ENCODE measurements at places on chromosomes 11 and 22. TPM values are rescaled to one million over a fixed set of nuclear protein-coding genes. Genes with fewer than 3 reads are reported as not detected.

DNA sequence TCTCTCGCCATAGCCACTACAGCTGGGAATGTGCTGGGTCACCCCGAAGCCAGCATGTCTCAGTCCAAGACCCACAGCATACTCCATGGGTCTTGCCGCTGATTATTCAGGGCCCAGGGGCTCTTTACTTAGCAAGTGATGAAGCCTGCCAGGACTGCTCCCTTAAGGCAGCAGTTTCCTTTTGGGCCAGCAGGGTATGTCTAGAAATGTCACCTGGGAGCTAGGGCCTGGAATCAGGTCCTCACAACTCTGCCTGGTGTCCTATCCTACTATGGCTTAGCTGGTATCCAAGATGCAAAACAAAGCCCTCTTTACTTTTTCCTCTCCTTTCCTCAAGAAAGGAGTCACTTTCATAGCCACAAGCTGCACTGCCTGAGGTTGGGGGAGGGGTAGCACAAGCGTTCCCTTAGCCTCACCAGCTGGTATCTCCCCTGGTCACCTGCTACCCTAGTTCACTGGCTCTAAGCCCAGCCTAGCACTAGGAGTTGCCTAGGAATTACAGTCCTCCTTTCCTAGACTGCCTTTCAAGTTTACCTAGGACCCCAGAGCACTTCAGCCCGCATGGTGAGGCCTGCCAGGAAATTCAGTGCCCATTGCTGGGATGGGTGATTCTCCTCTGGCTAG, 22.6 kb upstream of the NCR3LG1 start:
- peaks cover 3% of the 10 kb centered on the region for H3K27me3 ChIP-seq
- H3K36me3 ChIP-seq = peaks cover 6% of the 10 kb centered on the region
- DNase-seq = no peak
- no peak overlapping the region for H3K27ac ChIP-seq
- no peak overlapping the region for H3K4me3 ChIP-seq

DNA sequence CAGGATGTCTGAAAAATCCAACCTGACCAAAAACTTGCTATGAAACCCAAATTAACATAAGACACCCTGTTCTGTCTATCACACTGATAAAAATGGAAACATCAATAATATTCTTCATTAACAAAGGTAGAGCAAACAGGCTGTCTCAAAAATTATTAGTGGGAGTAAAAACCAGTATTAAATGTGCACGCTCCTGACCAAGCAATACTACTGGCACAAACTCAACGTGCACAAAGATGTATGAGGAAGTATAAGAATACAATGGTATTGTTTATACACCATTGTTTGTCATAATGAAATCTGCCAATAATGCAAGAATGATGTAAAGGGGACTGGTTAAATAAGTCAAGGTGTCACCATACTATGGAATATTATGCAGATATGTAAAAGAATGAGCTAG, 288.5 kb downstream of the MN1 start:
- no peaks in the 10 kb centered on the region for H3K4me1 ChIP-seq
- no peak for DNase-seq
- H3K27ac ChIP-seq = no peak overlapping the region
- H3K27me3 ChIP-seq = peaks cover 4% of the 10 kb centered on the region

GRCh38 chr11:10197091-10197490, 96.9 kb downstream of the SBF2 start:
- no peak overlapping the region for H3K27ac ChIP-seq
- no peaks in the 10 kb centered on the region for H3K27me3 ChIP-seq

- H3K4me3 ChIP-seq = no peak overlapping the region
- peaks cover 6% of the 10 kb centered on the region for H3K27me3 ChIP-seq
- no peaks in the 10 kb centered on the region for H3K36me3 ChIP-seq
- peaks cover 9% of the 10 kb centered on the region for H3K4me1 ChIP-seq
- H3K27ac ChIP-seq = peak overlapping the region; percentile 51
- DNase-seq = no peak
Observed at GRCh38 chr11:48109046-48109666, 107.5 kb upstream of the OR4B1 start.

DNA sequence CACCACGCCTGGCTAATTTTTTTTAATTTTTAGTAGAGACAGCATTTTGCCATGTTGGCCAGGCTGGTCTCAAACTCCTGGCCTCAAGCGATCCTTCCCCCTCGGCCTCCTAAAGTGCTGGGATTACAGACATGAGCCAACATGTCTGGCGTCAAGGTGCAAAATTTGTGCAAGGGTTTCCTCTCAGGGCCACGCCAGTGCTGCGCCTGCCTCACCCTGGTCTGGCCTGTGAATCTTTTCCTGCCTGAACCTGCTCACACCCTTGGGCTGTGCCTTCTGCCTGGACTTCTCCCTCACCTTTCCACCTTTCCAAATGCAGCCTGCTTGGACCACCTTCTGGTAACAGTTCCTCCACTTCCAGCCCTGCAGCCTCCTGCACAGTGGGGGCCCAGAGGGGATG, 43.4 kb downstream of the MCM5 start:
- no peaks in the 10 kb centered on the region for H3K36me3 ChIP-seq
- peaks cover 2% of the 10 kb centered on the region for H3K27me3 ChIP-seq
- no peak overlapping the region for H3K27ac ChIP-seq
- no peak for DNase-seq
- H3K4me3 ChIP-seq = no peak overlapping the region

GRCh38 chr22:49767355-49768062, 60.2 kb downstream of the BRD1 start:
- no peak overlapping the region for H3K27ac ChIP-seq
- DNase-seq = peak; percentile 40
- no peaks in the 10 kb centered on the region for H3K4me1 ChIP-seq
- peaks cover 4% of the 10 kb centered on the region for H3K36me3 ChIP-seq
- no peak overlapping the region for H3K4me3 ChIP-seq
- H3K27me3 ChIP-seq = peaks cover 1% of the 10 kb centered on the region

- no peaks in the 10 kb centered on the region for H3K36me3 ChIP-seq
- DNase-seq = no peak
- no peak overlapping the region for H3K4me3 ChIP-seq
- peaks cover 3% of the 10 kb centered on the region for H3K27me3 ChIP-seq
- H3K27ac ChIP-seq = no peak overlapping the region
Observed at GRCh38 chr11:13252438-13252837, 25.2 kb upstream of the BMAL1 start.

DNA sequence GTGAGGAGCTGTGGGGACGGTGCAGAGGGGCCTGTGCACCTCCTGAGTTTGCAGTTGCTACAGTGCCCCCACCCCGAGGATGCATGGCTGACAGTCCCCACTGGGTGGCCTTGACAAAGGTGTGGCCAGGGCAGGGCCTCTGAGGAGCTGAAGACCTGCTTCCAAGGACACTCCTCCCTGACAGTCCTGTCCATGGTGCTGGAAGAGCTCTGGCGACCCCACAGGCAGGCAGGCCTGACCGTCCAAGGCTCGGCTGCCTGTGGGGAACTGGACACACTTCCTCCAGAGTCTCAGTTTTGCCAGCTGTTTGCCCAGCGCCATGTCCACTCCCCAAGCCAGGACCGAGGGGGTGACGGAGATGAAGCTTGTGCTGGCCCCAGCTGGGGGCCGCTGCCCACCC, 32.7 kb downstream of the BRSK2 start:
- no peak overlapping the region for H3K27ac ChIP-seq
- H3K4me1 ChIP-seq = no peaks in the 10 kb centered on the region
- peak; percentile 50 for DNase-seq
- no peak overlapping the region for H3K4me3 ChIP-seq
- peaks cover 9% of the 10 kb centered on the region for H3K36me3 ChIP-seq

DNA sequence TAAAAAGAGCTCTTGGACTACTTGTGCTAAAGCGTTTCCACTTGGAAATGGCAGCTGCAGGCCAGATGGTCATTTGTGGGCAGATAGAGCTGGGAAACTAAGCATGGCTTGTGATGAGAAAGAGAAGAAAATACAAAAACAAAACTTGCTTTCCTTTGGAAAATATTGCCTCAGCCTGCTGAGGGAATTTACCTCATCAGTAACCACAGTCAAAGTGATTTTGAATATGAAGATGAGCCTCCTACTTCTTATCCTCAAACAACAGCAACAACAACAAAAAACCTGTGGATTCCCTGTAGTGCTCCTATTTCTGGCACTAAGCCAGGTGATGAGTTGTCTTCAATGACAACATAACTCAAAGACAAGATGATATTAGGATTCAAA, 62.7 kb upstream of the FIBIN start:
- no peaks in the 10 kb centered on the region for H3K27me3 ChIP-seq
- H3K36me3 ChIP-seq = no peaks in the 10 kb centered on the region
- DNase-seq = no peak
- no peak overlapping the region for H3K27ac ChIP-seq
- no peaks in the 10 kb centered on the region for H3K4me1 ChIP-seq

GRCh38 chr11:29612423-29612822, 404.4 kb downstream of the KCNA4 start:
- H3K4me1 ChIP-seq = no peaks in the 10 kb centered on the region
- H3K27ac ChIP-seq = no peak overlapping the region
- no peaks in the 10 kb centered on the region for H3K36me3 ChIP-seq
- no peak for DNase-seq
- H3K27me3 ChIP-seq = no peaks in the 10 kb centered on the region

DNA sequence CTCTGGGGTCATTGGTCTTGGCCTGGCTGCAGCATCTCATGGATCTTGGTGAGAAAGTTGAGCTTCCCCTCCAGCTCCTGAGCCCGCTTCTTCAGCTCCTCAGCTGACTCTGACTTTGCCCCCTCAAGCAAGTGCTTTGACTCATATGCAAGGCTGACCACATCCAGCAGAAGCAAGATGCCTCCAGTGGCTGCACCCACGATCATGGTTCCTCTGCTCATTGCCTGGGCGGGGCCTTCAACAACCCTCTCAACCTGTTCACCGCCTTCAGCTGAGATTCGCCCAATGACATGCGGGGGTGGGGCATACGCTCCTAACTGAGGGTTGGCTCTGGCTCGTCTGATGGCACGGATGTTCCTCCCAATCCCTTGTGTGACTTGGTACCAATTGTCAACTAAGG, 11.9 kb downstream of the APOL2 start:
- DNase-seq = no peak
- H3K27me3 ChIP-seq = peaks cover 6% of the 10 kb centered on the region
- H3K27ac ChIP-seq = no peak overlapping the region
- peaks cover 20% of the 10 kb centered on the region for H3K4me1 ChIP-seq
- peaks cover 41% of the 10 kb centered on the region for H3K36me3 ChIP-seq
- H3K4me3 ChIP-seq = no peak overlapping the region

DNA sequence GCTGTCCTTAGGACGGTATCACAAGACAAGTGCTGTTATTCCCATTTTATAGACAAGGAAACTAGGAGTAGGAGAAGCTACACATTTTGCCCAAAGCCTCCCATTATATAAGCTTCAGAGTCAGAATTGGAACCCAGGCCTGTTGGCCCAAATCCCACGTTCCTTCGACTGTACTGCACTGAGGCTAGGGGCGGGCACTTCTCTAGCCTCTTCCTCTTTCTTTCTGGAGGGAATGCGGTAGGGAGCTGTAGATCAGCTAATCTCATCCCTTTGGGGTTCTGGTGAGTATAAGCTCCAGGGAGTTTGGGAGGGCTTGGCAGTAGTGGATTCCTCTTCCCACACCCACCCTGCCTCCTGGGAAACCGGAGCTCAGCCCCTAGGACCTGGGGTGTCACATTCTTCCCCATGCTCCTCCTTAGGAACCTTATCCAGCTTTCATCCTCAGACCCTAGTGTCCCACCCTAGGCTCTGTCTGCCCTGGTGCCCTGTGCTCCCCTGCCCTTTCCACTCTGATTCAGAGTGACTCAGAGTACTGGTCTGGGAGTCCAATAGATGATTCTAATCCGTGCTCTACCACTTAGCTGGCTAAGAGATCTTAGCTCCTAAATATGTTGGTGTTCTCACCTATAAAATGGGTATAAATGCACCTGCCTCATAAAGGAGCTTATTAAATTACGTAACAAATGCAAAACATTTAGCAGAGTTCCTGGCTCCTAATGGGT, 29.3 kb downstream of the PHLDB1 start:
- no peak for DNase-seq
- H3K36me3 ChIP-seq = peaks cover 16% of the 10 kb centered on the region
- no peak overlapping the region for H3K27ac ChIP-seq
- peaks cover 17% of the 10 kb centered on the region for H3K4me1 ChIP-seq
- no peak overlapping the region for H3K4me3 ChIP-seq
- H3K27me3 ChIP-seq = peaks cover 6% of the 10 kb centered on the region

DNA sequence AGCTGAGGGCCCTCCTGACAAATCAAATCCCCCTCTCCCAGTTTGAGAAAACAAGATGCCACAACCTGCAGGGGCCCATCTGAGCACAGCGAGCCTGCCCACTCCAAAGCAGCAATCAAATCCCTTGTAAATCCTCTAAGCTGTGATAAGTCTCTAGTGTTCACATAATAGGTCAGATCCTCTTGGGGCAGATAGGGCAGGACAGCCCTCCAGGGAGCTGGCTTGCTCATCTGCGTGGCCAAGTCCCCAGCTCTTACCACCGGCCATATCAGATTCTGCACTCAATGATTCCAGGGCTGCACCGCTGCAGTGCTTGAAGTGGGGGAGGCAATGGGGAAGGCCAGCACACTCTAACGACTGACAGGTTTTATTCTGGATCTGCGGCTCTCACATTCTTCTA, 29.6 kb upstream of the FLI1 start:
- DNase-seq = no peak
- H3K4me3 ChIP-seq = no peak overlapping the region
- no peak overlapping the region for H3K27ac ChIP-seq

The F2 gene
- total RNA-seq = 4.4 TPM

The IGLL1 gene
- not detected for total RNA-seq

The SMIM38 gene
- total RNA-seq = not detected

The GPR83 gene
- 0.31 TPM for total RNA-seq

The SORL1 gene
- 4.6 TPM for total RNA-seq

The PKDREJ gene
- not detected for total RNA-seq

The CAVIN3 gene
- 91.0 TPM for total RNA-seq

The GGT1 gene
- total RNA-seq = 4.6 TPM
